NCI-H460 (cell line): ENCODE measurements at places on chromosomes 12 and 14.

DNA sequence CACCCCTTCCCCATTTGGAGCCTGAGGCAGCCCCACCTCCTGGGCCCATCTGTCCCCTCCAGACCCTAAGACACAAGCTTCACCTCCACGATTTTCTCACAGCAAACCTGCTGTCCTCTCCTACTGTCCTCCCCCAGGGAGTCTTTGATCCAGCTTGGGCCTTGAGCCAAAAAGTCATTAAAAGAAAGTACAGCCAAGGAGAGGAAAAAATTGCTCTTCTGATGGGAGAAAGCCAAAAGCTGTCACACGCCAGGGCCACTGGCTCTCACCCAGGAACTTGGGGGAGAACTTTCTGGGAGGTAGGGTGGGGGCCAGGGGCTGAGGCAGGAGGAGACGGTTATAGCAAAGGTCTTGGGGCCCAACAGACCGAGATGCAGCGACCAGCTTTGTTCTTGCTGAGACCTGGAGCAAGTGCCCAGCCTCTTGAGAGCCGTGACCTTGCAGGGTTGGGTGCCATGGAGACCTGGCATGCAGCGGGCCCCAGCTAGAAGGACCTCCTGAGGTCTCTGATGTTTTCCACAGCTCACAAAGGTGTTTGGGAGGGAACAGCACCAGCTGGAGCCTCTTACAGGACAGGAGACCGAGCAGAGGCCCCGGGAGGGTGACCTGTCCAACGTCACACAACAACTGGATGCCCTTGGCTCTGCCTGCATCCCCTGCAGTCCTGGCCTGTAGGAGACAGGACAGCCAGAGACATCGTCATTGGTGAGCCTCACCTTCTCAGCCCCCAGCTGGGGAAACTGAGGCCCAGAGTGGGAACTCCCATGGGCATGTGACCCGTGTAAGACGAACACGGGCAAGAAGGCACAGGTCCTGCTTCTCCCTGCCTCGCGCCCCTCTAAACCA, 124.5 kb downstream of the CALM1 start:
- no peak for DNase-seq

GRCh38 chr14:96103560-96104460, 64.6 kb downstream of the C14orf132 start:
- DNase-seq: no peak

GRCh38 chr12:26514364-26514763, 318.6 kb downstream of the ITPR2 start:
- DNase-seq: no peak

DNA sequence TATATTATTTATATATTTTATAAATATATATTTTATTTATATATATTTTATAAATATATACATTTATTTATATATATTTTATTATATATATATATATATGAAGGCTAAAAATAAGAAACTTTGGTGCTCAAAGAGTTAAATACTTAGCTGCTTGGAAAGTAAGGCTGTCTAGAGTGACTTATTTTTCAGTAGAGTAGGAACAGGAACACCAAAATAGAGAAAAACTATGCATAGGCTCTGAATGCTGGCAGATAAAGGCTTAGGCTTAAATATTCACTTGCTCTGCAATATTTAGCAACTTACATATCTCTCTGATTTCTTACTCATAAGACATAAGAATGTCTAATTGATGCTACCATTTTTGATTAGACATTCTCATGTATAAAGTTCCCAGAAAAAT, 991.2 kb downstream of the VRK1 start:
- DNase-seq: no peak
